ENCODE measurements at places on chromosomes 16 and 17.

DNA sequence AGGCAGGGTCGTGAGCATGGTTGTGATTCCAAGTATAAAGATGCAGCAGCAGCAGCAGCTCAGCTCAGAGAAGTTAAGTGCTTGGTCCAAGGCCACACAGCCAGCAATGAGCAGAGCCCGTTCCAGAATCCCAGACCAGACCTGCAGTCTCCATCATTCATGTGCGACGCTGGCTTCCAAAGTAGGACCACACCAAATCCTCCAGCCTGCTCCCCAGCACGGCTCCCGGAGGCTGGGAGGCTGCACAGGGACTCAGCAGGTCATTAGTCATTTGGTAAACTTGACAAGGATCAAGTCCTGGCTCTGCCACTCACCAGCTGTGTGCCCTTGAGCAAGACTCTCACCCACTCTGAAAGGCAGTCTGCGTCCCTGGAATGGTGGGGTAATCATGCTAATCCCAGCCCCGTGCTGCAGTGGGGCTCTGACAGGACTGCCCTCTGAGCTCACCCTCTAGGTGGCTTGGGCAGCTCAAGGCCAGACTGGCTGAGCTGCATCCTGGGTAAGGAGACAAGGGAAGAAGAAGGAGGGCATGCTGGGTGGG is 95.1 kb upstream of the TMEM132E start:
- no peak for DNase-seq

- DNase-seq = no peak
Observed at GRCh38 chr17:1515640-1516387, 598 bp downstream of the INPP5K start.

- DNase-seq = peak; percentile 71
Observed at GRCh38 chr17:74935585-74936469, at the start of gene OTOP3. TSS of gene OTOP3 (plus strand) at chr17:74935898. CDS start at chr17:74935922, 24 bp downstream.

GRCh38 chr17:31050948-31051347 is 43.8 kb upstream of the NF1 start:
- no peak for DNase-seq

- DNase-seq = no peak
Observed at GRCh38 chr16:2516391-2517240, 2.9 kb downstream of the ATP6V0C start.

DNA sequence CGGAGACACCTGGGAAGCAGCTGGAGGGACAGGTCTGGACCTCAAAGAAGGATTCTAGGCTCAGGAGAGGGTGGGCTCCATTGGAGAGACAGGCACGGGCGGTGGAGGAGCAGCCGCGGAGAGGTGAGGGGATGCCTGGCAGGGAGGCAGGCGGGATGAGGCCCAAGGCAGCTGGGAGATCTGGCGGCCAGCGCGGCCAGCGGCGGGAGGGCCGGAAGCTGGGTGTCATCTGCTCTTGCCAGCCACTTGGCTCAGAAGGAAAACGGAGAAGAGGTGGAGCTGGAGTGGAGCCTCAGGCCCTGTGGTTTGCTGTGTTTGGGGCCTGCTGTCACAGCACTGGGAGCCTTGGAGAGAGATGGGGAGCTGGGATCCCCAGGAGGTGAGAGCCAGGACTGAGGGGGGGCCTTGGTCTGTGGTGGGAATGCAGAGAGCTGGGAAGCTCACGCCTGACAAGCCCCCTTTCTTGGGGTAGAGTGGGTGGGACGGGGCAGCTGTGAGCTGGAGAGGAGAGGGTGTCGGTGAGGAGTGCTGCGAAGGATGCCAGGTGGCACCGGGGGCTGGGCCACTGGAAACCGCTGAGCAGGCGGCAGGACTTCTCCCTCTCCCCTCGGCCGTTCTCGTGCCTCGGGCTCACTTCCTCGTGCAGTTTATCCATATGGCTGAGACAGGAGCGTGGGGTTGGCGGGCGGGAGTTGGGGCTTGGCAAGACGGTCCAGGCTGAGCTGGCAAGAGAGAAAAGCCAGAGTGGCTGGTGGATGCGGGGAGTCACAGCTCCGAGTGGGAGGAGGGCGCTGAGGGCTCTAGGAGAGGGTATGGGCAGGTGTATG is 8.0 kb downstream of the TBC1D24 start:
- DNase-seq = no peak

- DNase-seq = no peak
Observed at GRCh38 chr16:4358831-4359561, 7.9 kb upstream of the PAM16 start.

DNA sequence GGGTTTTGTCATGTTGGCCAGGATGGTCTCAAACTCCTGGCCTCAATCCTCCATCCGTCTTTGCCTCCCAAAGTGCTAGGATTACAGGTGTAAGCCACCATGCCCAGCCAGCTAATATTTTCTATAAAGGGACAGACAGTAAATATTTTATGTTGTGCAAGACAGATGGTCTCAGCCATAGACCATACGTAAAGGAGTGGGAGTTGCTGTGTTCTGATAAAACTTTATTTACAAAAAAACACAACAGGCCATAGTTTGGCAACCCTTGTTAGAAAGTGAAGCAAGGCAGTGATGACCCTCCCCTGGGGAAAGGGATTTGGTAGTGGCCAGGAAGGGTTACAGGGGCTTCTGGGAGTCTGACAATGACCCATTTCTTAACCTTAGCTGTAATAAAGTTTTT is 119.7 kb downstream of the GSG1L start:
- no peak for DNase-seq

DNA sequence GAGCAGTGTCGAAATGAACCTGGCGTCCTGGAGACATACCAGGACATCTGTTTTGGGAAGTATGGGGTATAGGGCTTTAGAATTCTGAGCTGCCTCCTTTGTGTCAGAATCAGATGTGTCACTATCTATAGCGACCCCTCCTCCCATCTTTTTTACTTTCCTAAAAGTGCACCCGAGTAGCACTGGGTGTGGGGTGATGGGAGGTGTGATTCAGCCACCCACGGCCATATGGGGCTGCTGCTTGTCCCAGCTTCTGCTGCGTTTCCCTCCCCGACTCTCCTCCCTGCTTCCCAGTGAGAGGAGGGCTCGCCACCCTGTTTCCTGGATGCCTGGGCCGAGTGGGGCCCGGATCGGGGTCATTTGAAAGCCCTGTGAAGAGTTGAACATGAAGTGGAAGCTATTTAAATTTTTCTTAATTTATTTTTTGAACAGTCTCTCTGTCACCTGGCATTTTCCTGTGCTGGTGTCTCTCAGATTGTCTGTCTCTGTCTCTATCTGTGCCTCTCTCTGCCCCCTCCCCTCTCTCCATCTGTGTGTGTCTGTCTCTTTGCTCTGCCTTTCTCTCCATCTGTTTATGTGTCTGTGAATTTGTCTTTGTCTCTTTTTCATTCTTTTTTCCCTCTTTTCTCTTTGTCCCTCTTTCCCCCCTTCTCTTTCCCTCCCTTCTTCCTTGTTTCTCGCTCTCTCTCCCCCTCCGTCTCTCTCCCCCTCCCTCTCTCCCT is 638.8 kb upstream of the EEF2KMT start:
- no peak for DNase-seq

DNA sequence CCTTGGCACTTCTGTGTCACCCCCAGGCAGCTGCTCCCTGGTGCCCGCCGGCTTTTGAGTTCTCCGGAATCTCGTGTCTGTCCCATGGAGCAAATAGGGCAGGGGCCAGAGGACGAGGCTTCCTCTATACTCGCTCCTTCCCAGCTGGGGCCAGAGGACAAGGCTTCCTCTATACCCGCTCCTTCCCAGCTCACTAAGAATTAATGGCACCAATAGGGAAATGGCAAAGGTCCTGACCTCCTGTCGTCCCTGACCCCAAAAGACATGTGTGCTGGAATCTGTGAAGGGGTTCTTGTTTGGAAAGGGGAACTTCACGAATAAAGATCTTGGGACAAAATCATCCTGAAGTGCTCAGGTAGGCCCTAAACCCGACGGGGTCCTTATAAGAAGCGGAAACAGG is 7.6 kb downstream of the SGSH start:
- DNase-seq = no peak

DNA sequence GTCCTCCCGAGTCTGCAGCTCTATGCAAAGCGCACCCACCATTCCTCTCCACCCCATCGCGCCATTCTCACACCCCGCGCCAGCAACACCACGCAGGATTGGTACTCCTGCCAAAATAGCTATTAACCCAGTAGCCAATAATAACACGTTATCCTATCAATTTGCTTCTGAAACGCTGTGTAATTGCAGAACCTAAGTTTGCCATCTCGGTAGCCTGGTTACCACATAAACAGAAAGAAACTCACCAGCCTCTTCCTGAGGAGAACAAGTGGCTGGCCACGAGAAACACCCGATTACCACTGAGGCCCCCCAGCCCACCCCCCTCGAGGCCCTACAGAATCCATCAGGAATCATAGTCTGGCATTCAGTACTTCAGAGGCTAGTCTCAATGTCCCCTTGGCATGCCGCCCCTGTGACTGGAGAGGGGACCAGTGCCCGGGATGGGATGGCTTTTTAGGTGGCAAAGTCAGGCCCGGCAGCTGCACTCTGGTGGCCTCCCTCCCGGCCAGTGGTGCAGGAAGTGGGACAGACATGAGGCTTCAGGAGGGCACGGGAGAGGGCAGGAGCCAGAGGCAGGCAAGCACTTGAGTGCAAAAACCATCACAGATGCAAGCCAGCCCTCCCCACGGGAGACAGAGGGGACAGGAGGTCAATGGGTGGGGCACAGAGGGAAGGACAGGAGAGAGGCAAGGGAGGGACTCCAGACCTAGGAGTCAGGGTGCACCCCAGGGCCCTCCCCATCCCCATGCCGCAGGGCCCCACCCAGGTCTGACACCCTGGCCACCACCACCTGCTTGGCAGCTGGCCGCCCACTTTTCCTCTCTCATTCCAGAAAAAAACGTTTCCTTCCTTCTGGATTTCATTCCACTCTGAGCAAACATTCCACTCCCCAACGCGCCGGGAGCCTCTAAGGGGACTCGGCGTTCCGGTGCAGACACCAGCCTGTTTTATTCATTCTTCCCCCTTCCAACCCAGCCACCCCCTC is 192.5 kb downstream of the ZNF423 start:
- no peak for DNase-seq

GRCh38 chr16:11181899-11182279 is 74.1 kb downstream of the SOCS1 start:
- no peak for DNase-seq

GRCh38 chr17:10087355-10087754 is 111.1 kb downstream of the GAS7 start:
- DNase-seq = no peak

- no peak for DNase-seq
Observed at GRCh38 chr17:79627184-79627765, 16.4 kb upstream of the RBFOX3 start.

DNA sequence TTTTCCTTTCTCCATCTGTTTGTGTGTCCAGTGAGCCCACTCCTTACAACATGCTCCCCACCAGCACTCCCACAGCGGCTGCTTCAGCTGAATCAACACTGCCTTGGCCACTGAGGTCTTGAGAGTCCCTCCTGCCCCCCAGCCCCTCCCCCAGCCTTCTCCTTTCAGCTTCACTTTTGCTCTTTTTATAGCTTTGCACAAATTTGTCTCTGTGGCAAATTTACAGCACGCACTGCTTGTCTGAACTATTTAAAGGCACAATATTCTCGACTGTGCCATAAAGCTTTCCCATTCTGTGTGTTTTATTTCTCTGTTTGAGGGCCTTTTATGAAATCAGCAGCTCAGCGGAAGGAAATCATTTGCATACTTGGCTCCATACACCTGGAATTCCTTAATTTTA is 579.3 kb downstream of the TOX3 start:
- DNase-seq = no peak

- no peak for DNase-seq
Observed at GRCh38 chr16:6558661-6559060, 774.0 kb upstream of the RBFOX1 start.

DNA sequence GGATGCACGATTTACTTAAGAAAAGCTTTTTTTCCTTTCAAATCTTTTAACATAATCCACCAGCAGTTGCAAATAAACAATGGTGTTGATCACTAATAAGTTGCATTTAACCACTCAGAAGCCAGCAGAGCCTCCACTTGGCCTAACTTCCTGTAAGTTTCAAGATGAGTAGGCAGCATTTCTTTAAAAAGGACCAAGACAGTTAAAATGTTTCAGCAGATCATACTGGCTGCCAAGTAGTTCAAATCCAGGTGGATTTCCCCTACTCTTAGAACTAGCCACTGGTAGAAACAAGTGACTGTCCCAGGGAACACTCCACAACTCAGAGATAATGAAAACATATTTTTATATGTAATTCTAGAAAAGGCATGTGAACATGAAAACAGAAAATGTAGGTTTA is 17.0 kb upstream of the RFFL start:
- no peak for DNase-seq

DNA sequence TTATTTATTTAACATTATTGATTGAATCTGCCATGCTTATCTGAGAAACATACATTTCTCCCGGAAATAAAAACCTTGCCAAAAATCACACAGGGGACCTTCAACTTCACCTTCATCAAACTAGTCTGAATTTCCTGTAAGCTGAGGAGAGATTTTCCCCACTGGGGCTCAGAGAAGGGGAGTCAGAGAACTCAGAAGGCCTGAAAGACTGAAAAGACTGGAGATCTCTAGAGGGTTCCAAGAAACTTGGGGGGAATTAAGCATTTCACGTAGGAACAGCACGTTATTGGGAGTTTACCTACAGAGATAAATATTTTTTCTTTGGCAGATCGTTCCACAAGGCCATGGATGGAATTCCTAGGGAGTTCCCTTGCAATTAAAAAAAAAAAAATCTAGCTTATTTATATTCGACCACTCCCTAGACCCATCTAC is 528 bp upstream of the NOL11 start:
- DNase-seq = no peak

- no peak for DNase-seq
Observed at GRCh38 chr16:66256919-66257318, 109.6 kb upstream of the CDH5 start.

- DNase-seq = no peak
Observed at GRCh38 chr16:54102888-54103866, 183.4 kb downstream of the IRX3 start.

- DNase-seq = no peak
Observed at GRCh38 chr17:63698886-63699637, 863 bp downstream of the LIMD2 start.

GRCh38 chr17:42109086-42109485 is 3.4 kb downstream of the DHX58 start:
- DNase-seq = no peak

GRCh38 chr17:3944485-3945388 is 19.5 kb downstream of the ATP2A3 start:
- DNase-seq = no peak

- DNase-seq = no peak
Observed at GRCh38 chr17:63704259-63704576, 4.3 kb upstream of the LIMD2 start.

DNA sequence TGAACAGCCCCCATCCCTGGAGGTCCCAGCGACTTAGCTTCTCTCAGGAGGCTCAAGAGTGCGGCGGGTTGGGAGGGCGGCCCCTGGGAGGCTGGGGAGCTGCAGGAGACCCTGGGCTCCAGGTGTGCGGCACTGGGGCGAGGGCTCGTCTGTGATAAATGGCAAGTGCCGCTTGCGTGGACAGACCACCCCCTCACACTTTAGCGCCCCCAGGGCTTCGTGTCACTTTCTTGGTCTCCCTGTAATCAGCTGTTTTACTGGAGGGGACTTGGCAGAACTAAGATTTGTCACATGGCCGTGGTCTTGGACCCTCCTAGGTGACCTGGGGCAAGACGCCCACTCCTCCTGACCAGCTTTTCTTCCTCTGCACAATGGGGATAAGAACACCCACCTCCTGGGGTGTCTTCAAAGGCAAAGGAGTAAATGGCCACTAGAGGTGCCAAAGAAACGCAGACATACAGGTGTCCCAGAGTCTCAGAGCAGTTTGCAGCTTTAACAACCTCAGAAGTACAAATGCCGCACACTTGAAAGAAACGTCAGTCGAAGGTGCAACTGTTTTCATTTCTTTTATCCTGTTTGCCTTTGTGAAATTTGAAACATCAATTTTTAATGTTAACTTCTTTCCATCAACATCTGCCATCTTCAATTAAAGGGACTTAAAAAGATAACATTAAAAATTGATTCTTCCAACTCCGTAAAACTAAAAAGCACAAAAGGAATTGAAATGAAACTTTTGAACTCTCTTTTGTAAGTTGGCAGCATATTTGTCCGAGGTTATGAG is 946 bp downstream of the OSGIN1 start:
- peak; percentile 4 for DNase-seq

Data from NCI-H1105 (cell line).